ENCODE measurements at places on chromosomes 16 and 17. TPM values are rescaled to one million over a fixed set of nuclear protein-coding genes. Genes with fewer than 3 reads are reported as not detected.

Gene BOLA2
- 2.9 TPM for polyA plus RNA-seq

Gene TMEM235
- polyA plus RNA-seq, result 0.11 TPM

Gene TBC1D3E
- polyA plus RNA-seq, result 3.1 TPM

Gene EMP2
- polyA plus RNA-seq, result 58.9 TPM

Gene DHRS7C
- polyA plus RNA-seq, result 99.6 TPM

Gene CCL1
- polyA plus RNA-seq, result not detected

Gene MILR1
- polyA plus RNA-seq, result 3.1 TPM

Gene TBC1D3K
- not detected for polyA plus RNA-seq

Gene CDK3
- polyA plus RNA-seq, result 6.1 TPM

Gene TEX14
- 3.8 TPM for polyA plus RNA-seq

Gene GAST
- not detected for polyA plus RNA-seq

Gene CNTNAP1
- 10.7 TPM for polyA plus RNA-seq

Gene TMEM88
- polyA plus RNA-seq, result 17.7 TPM

Gene GNG13
- polyA plus RNA-seq, result not detected

Gene MT1E
- polyA plus RNA-seq, result 13.2 TPM

Gene ZNF263
- 29.4 TPM for polyA plus RNA-seq

Gene ADORA2B
- polyA plus RNA-seq, result 5.5 TPM

Gene CCL18
- 0.23 TPM for polyA plus RNA-seq

Gene GLIS2
- 21.2 TPM for polyA plus RNA-seq

Gene BRIP1
- polyA plus RNA-seq, result 3.6 TPM

Gene CACNB1
- polyA plus RNA-seq, result 191 TPM

Gene KRTAP1-5
- not detected for polyA plus RNA-seq

Gene CD300A
- polyA plus RNA-seq, result 2.1 TPM

Gene TAX1BP3
- polyA plus RNA-seq, result 52.0 TPM

Gene TMEM114
- polyA plus RNA-seq, result not detected

Gene WSCD1
- polyA plus RNA-seq, result 36.1 TPM

Gene ZFP1
- 12.6 TPM for polyA plus RNA-seq

Gene MPV17L
- 1.8 TPM for polyA plus RNA-seq

Gene SLC22A31
- polyA plus RNA-seq, result 1.1 TPM

Gene PPM1E
- polyA plus RNA-seq, result 1.1 TPM

Gene PRRT2
- polyA plus RNA-seq, result 12.9 TPM

Gene ENO3
- 1,480 TPM for polyA plus RNA-seq

Gene KRT33A
- not detected for polyA plus RNA-seq

Gene WNT9B
- polyA plus RNA-seq, result not detected

Gene CFAP97D1
- not detected for polyA plus RNA-seq

Gene RHBDF1
- 39.9 TPM for polyA plus RNA-seq

Gene KRT12
- not detected for polyA plus RNA-seq

Gene IRX6
- polyA plus RNA-seq, result 2.2 TPM

Gene RPRML
- polyA plus RNA-seq, result 0.59 TPM

Gene CACNG3
- polyA plus RNA-seq, result not detected

Gene MYH2
- polyA plus RNA-seq, result 75.4 TPM

Gene MARVELD3
- polyA plus RNA-seq, result 0.26 TPM

Gene FN3KRP
- polyA plus RNA-seq, result 36.4 TPM

Gene NEUROD2
- 0.04 TPM for polyA plus RNA-seq

Gene PDE6G
- 2.5 TPM for polyA plus RNA-seq

Gene CACNG4
- 14.4 TPM for polyA plus RNA-seq

Gene PKD1
- 131 TPM for polyA plus RNA-seq

Gene RUNDC3A
- 4.6 TPM for polyA plus RNA-seq

Gene LCAT
- 20.8 TPM for polyA plus RNA-seq

Gene ARHGDIG
- polyA plus RNA-seq, result 0.40 TPM

Gene CCL7
- polyA plus RNA-seq, result not detected

Gene HOXB4
- polyA plus RNA-seq, result 10.7 TPM

Gene EPX
- polyA plus RNA-seq, result 0.15 TPM

Gene ZNF423
- 28.4 TPM for polyA plus RNA-seq

Measured in muscle of back (tissue), 13 donors.